ENCODE measurements at places on chromosomes 11 and 22. TPM values are rescaled to one million over a fixed set of nuclear protein-coding genes. Genes with fewer than 3 reads are reported as not detected.

Gene ELFN2
- total RNA-seq: 5.1 TPM

Gene MS4A4A
- 11.0 TPM for total RNA-seq

Gene OR5M3
- total RNA-seq: not detected

Gene USP2
- total RNA-seq: 3.8 TPM

Gene RFPL1
- not detected for total RNA-seq

Gene OR51I1
- not detected for total RNA-seq

Gene BARX2
- total RNA-seq: 0.10 TPM

Gene SIDT2
- 24.5 TPM for total RNA-seq

Gene F2
- total RNA-seq: not detected

Gene MMP27
- total RNA-seq: not detected

Gene HEPN1
- not detected for total RNA-seq

Gene ALDH3B1
- 4.5 TPM for total RNA-seq

Gene SYCE3
- 0.66 TPM for total RNA-seq

Gene PPFIBP2
- 22.0 TPM for total RNA-seq

GRCh38 chr11:3220101-3220500 is 1.5 kb upstream of the MRGPRG start:
- peaks cover 21% of the 10 kb centered on the region for H3K4me1 ChIP-seq
- peaks cover under 1% of the 10 kb centered on the region for H3K36me3 ChIP-seq
- DNase-seq: no peak
- no peak overlapping the region for H3K27ac ChIP-seq
- no peak overlapping the region for H3K4me3 ChIP-seq

- peaks cover 6% of the 10 kb centered on the region for H3K4me1 ChIP-seq
- no peaks in the 10 kb centered on the region for H3K36me3 ChIP-seq
- H3K4me3 ChIP-seq: no peak overlapping the region
- H3K27ac ChIP-seq: peak overlapping the region; percentile 74
- H3K27me3 ChIP-seq: no peaks in the 10 kb centered on the region
- DNase-seq: peak; percentile 42
Observed at GRCh38 chr11:95592471-95592870, 197.1 kb downstream of the FAM76B start.

- H3K27ac ChIP-seq: no peak overlapping the region
- H3K36me3 ChIP-seq: no peaks in the 10 kb centered on the region
- peaks cover 18% of the 10 kb centered on the region for H3K27me3 ChIP-seq
- peaks cover 48% of the 10 kb centered on the region for H3K4me1 ChIP-seq
- H3K4me3 ChIP-seq: no peak overlapping the region
Observed at GRCh38 chr11:118147502-118147901, 5.1 kb downstream of the SCN4B start.

DNA sequence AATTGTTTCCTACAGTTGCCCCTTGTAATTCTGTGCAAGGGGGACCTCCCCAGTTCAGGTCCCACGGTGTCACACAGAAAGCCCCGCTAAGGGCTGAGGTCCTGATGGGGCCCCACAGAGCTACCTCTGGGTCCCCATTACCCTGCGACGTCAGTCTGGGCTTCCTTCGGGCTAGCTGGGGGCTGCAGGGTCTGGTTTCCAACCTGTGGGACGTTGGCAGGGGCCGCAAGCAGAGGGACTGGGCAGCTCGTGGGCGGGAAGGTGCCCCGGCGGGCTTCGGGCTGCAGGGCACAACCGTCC is 698 bp downstream of the SLC37A4 start:
- H3K27ac ChIP-seq: peak overlapping the region; percentile 64
- H3K36me3 ChIP-seq: peaks cover 36% of the 10 kb centered on the region
- H3K4me1 ChIP-seq: peaks cover 29% of the 10 kb centered on the region
- H3K27me3 ChIP-seq: no peaks in the 10 kb centered on the region

- no peak overlapping the region for H3K4me3 ChIP-seq
- peaks cover 7% of the 10 kb centered on the region for H3K27me3 ChIP-seq
- H3K4me1 ChIP-seq: peaks cover 8% of the 10 kb centered on the region
- H3K27ac ChIP-seq: no peak overlapping the region
- no peaks in the 10 kb centered on the region for H3K36me3 ChIP-seq
Observed at GRCh38 chr11:1647901-1648652, 18.5 kb downstream of the KRTAP5-5 start.

DNA sequence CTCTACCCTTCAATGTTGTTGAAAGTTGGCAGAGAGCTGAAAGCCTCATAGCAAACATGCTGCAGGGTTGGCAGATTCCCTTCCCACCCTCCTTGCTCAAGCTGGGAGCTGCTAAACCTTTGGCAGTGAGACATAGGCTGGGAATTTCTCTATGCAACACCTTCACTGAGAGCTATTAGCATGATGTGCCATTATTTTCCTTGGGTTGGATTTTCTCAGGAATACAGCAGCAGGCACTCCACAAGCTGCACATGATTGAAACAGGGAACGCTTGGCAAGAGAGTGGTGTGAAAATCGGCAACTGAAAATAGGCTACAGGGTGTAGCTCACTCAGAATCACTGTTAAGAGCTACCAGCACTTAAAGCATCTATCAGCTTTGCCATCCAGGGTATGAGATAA is 9.6 kb upstream of the ALKBH3 start:
- H3K36me3 ChIP-seq: no peaks in the 10 kb centered on the region

- H3K4me1 ChIP-seq: peaks cover 26% of the 10 kb centered on the region
- H3K36me3 ChIP-seq: peaks cover 33% of the 10 kb centered on the region
- no peak for DNase-seq
Observed at GRCh38 chr22:30354644-30355043, 2.0 kb downstream of the SF3A1 start.

DNA sequence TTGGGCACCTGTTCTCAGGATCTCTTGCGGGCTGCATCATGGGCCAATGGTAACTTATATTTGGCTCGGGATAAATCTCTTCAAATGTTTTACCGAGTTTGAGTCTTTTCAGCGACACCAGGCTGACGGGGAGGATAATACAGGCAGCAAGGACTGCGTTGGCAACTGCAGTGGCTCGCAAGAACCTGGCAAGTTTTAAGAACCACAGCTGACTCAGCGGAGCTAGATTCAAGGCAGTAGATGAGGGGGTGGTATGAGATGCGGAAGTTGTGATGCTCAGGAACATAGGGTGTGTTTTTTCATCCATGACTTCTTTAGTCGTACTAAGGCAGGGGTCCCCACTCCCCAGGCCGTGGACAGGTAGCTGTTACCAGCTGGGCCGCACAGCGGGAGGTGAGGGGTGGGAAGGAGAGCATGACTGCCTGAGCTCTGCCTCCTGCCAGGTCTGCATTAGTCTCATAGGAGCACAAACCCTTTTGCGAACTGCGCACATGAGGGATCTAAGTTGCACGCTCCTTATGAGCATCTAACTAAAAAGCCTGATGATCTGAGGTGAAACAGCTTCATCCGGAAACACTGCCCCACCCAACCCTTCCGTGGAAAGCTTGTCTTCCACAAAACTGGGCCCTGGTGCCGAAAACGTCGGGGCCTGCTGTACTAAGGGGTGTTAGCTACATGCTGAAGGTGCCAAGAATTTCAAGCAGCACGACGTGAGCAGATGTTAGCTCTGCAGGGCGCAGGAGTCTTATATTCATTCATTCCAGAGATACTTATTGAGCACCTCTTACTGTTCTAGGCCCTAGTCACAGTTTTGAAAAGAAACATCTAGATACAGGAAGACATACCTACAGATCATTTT is 6.4 kb upstream of the JAM3 start:
- peak overlapping the region; percentile 43 for H3K27ac ChIP-seq
- H3K36me3 ChIP-seq: no peaks in the 10 kb centered on the region
- peaks cover 3% of the 10 kb centered on the region for H3K27me3 ChIP-seq
- no peak overlapping the region for H3K4me3 ChIP-seq
- H3K4me1 ChIP-seq: no peaks in the 10 kb centered on the region

- no peak overlapping the region for H3K27ac ChIP-seq
- no peak for DNase-seq
- no peak overlapping the region for H3K4me3 ChIP-seq
- H3K27me3 ChIP-seq: no peaks in the 10 kb centered on the region
- H3K4me1 ChIP-seq: no peaks in the 10 kb centered on the region
- no peaks in the 10 kb centered on the region for H3K36me3 ChIP-seq
Observed at GRCh38 chr11:107040433-107041087, 22.3 kb upstream of the GUCY1A2 start.

- peaks cover 3% of the 10 kb centered on the region for H3K36me3 ChIP-seq
- H3K27me3 ChIP-seq: no peaks in the 10 kb centered on the region
- DNase-seq: no peak
- H3K27ac ChIP-seq: peak overlapping the region; percentile 99
Observed at GRCh38 chr11:65425105-65425970, 2.7 kb downstream of the NEAT1 start.

GRCh38 chr11:44711113-44711786 is 15.5 kb upstream of the TSPAN18 start:
- no peak overlapping the region for H3K4me3 ChIP-seq
- DNase-seq: peak; percentile 80
- H3K36me3 ChIP-seq: no peaks in the 10 kb centered on the region
- H3K4me1 ChIP-seq: peaks cover 16% of the 10 kb centered on the region
- H3K27ac ChIP-seq: no peak overlapping the region

- H3K4me1 ChIP-seq: peaks cover 41% of the 10 kb centered on the region
- no peaks in the 10 kb centered on the region for H3K27me3 ChIP-seq
- no peak for DNase-seq
- H3K27ac ChIP-seq: no peak overlapping the region
- H3K4me3 ChIP-seq: no peak overlapping the region
Observed at GRCh38 chr22:48714231-48714630, 1113.4 kb downstream of the BRD1 start.

- H3K27me3 ChIP-seq: no peaks in the 10 kb centered on the region
- DNase-seq: no peak
- no peak overlapping the region for H3K27ac ChIP-seq
Observed at GRCh38 chr11:1505480-1505879, 18.9 kb upstream of the MOB2 start.

DNA sequence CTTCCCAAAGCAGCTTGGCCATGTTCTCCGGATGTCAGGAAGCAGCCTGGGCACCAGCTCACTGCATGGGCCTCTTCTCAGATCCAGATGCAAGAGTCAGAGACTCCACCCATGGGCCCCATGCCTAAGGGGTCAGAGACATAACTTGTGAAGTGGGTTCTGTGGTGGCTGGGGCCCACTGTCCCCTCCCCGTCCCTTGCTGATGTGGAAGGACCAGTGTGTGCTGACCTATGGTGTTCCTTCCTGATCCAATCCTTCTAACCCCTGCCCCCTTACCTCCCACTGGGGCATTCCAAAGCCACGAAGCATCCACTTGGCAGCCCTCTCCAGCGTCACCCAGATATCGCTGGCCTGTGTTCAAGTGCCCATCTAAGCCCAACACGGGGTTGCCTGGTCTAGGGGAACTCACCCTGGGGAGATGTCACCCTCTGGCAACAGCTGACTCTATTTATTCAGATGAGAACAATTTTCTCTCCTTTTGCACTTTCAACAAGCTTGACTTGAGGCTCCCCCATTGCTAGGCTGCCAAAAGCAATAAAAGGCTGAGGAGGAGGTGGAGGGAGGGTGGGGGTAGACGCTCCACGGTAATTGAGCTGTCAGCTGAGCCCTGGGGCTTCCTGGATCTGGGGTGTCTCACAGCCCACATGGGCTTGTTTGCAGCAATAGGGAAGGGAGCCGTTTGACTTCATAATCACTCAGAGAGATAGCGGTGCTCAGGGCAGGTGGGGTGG is 158.5 kb downstream of the ADAMTS15 start:
- peaks cover 32% of the 10 kb centered on the region for H3K4me1 ChIP-seq
- no peaks in the 10 kb centered on the region for H3K36me3 ChIP-seq
- H3K4me3 ChIP-seq: no peak overlapping the region

DNA sequence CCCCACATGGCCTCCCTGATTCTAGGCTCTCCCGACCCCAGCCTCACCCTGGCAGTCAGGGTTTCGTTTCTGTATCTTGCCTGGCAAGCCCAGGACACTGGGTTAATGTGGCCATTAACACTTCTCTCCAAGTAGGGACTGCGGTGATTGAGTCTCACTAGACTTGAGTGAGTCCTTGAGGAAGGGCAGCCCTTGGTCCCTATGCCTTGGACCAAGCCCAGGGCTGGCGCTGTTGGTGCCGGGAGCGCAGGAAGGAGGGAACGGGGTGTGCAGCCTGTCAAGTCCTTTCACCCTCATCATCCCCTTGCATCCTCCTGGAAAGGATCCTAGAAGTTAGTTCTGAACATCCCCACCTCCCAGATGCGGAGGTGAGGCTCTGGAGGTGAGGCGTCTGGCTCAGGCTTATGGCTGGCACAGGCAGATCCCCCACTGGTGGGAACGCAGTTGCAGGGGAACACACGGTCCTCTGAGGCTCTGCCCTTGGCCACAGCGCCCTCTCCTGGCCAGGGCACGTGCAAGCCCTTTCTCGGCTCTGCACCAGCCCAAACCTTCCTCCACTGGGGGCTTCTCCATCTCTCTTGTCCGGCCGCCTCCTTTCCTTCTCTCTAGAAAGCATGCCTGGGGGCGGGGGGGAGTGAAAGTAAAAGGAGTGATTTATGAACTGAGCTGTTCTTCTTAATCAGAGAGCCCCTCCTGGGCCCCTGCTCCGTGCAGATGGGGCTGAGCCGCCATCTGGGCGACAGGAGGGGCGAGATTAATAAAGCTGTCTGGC is 56.7 kb downstream of the TP53I11 start:
- H3K4me1 ChIP-seq: peaks cover 43% of the 10 kb centered on the region
- no peak for DNase-seq
- peak overlapping the region; percentile 76 for H3K27ac ChIP-seq
- no peak overlapping the region for H3K4me3 ChIP-seq

GRCh38 chr11:57324154-57324885 is 432 bp downstream of the TNKS1BP1 start:
- peak; percentile 89 for DNase-seq
- H3K36me3 ChIP-seq: peaks cover 59% of the 10 kb centered on the region
- H3K27ac ChIP-seq: peak overlapping the region; percentile 97

GRCh38 chr11:331358-332060 is 10.8 kb upstream of the IFITM3 start:
- peaks cover 3% of the 10 kb centered on the region for H3K36me3 ChIP-seq
- H3K27ac ChIP-seq: no peak overlapping the region
- peaks cover 34% of the 10 kb centered on the region for H3K4me1 ChIP-seq
- no peaks in the 10 kb centered on the region for H3K27me3 ChIP-seq
- DNase-seq: no peak

DNA sequence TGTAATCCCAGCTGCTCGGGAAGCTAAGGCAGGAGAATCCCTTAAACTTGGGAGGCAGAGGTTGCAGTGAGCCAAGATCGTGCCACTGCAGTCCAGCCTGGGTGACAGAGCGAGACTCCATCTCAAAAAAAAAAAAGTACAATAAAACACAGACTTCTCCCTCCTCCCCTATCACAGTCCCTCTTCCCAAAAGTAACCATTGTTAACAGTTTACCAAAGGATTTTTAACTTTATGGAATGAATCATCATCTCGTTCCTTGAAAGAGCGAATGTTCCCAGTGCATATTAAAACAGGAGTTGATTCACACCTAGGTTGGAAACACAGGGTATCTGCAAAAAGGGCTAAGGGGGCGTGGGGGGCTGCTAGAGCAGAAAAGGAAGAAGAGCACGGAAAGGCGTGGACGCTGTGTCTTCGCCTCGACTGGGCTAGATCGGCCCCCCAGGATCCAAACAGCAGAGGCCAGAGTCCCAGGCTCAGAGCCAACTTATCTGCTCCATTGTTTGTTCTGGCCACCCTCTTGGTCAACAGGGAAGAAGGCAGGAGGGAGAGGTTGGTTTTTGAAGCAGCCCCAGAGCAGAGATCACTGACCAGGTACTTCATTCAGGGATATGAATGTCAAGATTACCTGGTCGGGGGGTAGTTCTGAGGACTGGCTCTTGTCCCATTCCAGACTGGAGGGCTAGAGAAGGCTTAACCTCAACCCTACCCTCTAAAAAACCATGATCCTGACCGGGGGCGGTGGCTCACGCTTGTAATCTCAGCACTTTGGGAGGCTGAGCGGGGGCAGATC is 2.1 kb upstream of the AHNAK start:
- peaks cover 74% of the 10 kb centered on the region for H3K4me1 ChIP-seq
- H3K27ac ChIP-seq: peak overlapping the region; percentile 15
- H3K36me3 ChIP-seq: no peaks in the 10 kb centered on the region
- peaks cover 38% of the 10 kb centered on the region for H3K27me3 ChIP-seq
- no peak for DNase-seq
- no peak overlapping the region for H3K4me3 ChIP-seq
